ENCODE measurements at places on chromosomes 6 and 20. TPM values are rescaled to one million over a fixed set of nuclear protein-coding genes. Genes with fewer than 3 reads are reported as not detected.

UBD gene
- not detected for total RNA-seq

DNA sequence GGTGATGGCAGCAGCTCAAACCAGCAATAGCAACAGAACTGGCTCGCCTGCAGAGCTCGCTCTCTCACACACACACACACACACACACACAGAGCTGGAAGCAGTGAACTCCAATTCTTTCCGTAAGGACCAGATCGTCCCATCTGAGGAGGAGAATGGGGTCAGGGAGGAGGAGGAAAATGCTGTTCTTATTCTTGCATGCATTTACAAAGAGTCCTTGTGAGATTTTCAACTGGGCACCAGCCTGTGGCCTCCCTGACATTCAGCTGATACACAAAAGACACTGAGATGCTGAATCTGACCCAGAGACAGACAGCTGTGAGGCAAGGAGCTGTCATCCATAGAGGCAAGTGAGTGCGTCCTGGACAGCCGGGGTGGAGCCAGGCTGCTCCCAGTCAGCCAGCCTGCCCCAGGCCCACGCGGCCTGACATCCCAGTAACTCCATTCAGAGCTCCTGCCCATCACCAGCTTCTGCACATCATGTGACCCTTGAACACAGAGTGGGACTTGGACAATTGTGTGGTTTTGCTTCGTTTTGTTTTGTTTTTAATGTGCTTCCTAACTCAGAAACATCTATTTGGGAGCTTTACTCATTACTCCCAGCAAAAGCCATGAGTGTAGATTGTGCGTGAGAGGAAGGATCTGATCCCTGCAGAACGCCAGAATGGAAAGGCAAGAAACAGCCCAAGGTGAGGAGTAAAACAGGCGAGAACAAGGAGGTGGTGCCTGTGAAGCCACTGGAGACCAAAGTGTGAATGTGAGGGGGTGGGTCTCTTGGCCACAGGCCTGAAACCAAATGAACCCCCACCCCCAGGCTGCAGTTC is 2.1 kb downstream of the SERPINB9 start:
- no peaks in the 10 kb centered on the region for H3K27me3 ChIP-seq
- peaks cover 29% of the 10 kb centered on the region for H3K36me3 ChIP-seq
- no peak overlapping the region for H3K27ac ChIP-seq
- no peak overlapping the region for H3K4me3 ChIP-seq
- peaks cover 17% of the 10 kb centered on the region for H3K4me1 ChIP-seq

DNA sequence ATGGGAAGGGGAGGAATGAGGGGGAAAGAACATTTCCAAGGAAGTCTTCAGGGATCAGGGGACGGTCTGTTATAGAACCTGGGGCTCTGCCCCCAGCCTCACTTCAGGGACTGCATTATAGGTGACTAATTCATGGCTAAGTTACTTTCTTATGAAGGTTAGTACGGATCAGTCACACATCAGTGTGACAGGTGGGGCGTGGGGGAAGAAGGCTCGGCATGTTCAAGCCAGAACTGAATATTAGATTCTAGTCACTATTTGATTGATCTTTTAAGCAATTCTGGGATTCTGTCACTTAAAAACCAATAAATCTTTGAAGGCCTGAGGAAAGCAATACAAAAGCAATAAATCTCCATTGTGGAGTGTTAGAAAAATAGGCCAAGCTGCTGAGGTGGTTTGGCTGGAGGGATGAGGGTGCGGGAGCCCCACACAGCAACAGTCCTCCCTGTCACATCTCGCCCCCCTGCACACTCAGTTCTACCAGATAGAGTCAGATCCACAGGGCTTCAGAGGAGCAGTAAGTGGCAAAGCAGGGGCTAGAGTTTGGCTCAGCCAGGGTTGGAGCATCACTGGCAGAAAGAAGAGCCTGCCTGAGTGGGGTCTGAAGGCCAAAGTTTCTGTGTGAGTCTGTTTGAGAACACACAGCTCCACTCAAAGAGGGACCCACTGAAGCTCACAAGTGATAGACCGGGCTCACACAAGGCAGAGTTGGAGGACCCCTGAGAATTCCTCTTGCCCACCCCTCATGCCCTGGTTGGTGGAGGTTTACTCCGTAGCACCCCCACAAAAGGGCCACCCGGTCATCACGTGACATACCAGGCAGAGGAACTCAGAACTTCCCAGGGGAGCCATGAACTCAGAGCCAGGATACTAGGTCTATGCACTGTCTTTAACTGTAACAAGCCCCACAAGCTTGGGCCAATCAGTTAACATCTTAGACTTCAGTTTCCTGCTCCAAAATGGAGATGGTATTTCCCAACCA is 728.3 kb upstream of the CHD6 start:
- no peaks in the 10 kb centered on the region for H3K4me1 ChIP-seq
- no peaks in the 10 kb centered on the region for H3K27me3 ChIP-seq
- H3K4me3 ChIP-seq: no peak overlapping the region
- DNase-seq: no peak
- no peaks in the 10 kb centered on the region for H3K36me3 ChIP-seq

DNA sequence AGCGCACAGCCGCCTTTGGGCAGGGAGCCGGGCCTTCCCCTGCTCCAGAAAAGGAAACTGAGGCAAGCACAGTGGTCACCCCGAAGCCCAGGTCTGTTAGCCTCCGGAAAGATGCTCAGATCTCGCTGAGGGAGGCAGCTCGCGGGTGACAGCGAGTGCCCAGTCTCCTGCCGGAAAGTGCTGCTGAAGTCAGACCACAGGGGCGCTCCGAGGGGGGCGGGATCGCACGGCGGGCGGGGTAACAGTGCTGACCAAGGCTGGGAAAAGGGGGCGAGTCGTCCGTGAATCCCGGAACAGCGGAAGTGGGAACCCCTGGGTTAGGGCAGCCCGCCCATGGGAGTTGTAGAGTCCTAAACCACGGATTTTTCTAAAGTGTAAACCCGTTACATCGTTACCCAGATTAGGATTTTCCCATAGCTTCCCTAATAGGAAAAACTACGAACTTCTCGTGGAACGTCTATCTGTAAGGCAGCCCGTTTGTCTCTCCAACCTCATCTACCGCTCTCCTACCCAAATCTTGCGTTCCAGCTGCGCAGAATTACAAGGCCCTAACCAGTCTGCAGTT is 504 bp downstream of the VPS16 start:
- H3K4me1 ChIP-seq: peaks cover 20% of the 10 kb centered on the region
- H3K4me3 ChIP-seq: peak overlapping the region; percentile 96
- no peaks in the 10 kb centered on the region for H3K27me3 ChIP-seq
- no peaks in the 10 kb centered on the region for H3K36me3 ChIP-seq

- H3K27ac ChIP-seq: peak overlapping the region; percentile 66
- peaks cover 18% of the 10 kb centered on the region for H3K4me1 ChIP-seq
- no peaks in the 10 kb centered on the region for H3K27me3 ChIP-seq
- peak overlapping the region; percentile 62 for H3K4me3 ChIP-seq
- no peaks in the 10 kb centered on the region for H3K36me3 ChIP-seq
Measured at GRCh38 chr20:51456511-51457509, 85.7 kb downstream of the NFATC2 start.

YIPF3 gene
- total RNA-seq: 84.5 TPM

GRCh38 chr6:24825130-24825630 is 26.5 kb upstream of the ARMH2 start:
- no peak for DNase-seq
- H3K4me3 ChIP-seq: no peak overlapping the region
- H3K27me3 ChIP-seq: no peaks in the 10 kb centered on the region
- H3K27ac ChIP-seq: no peak overlapping the region
- no peaks in the 10 kb centered on the region for H3K36me3 ChIP-seq

CRISP3 gene
- total RNA-seq: not detected

- H3K27ac ChIP-seq: no peak overlapping the region
- no peaks in the 10 kb centered on the region for H3K27me3 ChIP-seq
- H3K4me1 ChIP-seq: no peaks in the 10 kb centered on the region
- no peaks in the 10 kb centered on the region for H3K36me3 ChIP-seq
Measured at GRCh38 chr6:162736961-162737360, 9.2 kb downstream of the PACRG start.

REV3L gene
- total RNA-seq: 12.8 TPM

- DNase-seq: no peak
- H3K36me3 ChIP-seq: no peaks in the 10 kb centered on the region
- H3K27me3 ChIP-seq: no peaks in the 10 kb centered on the region
- H3K27ac ChIP-seq: no peak overlapping the region
- H3K4me1 ChIP-seq: no peaks in the 10 kb centered on the region
Measured at GRCh38 chr6:160129881-160130615, 8.4 kb downstream of the SLC22A1 start.

GRCh38 chr6:109508166-109508860 is 25.3 kb upstream of the ZBTB24 start:
- no peaks in the 10 kb centered on the region for H3K4me1 ChIP-seq
- no peaks in the 10 kb centered on the region for H3K36me3 ChIP-seq
- no peak for DNase-seq
- no peak overlapping the region for H3K27ac ChIP-seq
- no peak overlapping the region for H3K4me3 ChIP-seq

- H3K27me3 ChIP-seq: no peaks in the 10 kb centered on the region
- no peaks in the 10 kb centered on the region for H3K36me3 ChIP-seq
- peak overlapping the region; percentile 84 for H3K27ac ChIP-seq
- H3K4me1 ChIP-seq: peaks cover 13% of the 10 kb centered on the region
- peak; percentile 44 for DNase-seq
Measured at GRCh38 chr6:21587961-21588480, 5.5 kb upstream of the SOX4 start.

DNA sequence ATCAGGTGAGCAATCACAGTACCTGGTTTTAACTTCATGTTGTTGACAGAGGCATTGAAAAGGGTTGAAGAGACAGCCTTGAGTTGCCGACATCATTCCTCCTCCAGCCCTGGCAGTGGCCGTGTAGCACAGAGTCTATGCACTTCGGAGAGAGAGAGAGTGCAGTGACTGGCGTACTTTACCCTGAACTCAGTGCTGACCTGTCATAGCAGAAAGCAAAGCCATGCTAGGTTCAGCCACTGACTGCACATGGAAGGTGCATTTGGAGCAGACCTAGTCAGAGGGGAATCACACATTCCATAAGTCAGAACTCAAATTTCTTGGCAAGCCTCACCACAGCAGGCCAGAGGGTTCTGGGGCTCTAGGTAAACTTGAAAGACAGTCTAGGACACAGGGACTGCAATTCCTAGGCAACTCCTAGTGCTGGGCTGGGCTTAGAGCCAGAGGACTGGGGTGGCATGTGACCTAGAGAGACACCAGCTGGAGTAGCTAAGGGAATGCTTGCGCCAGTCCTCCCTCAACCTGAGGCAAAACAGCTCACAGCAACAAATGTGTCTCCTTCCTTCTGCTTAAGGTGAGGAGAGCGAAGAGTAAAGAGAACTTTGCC is 69.1 kb downstream of the ELOVL4 start:
- H3K27me3 ChIP-seq: no peaks in the 10 kb centered on the region
- no peaks in the 10 kb centered on the region for H3K36me3 ChIP-seq
- no peak for DNase-seq
- no peaks in the 10 kb centered on the region for H3K4me1 ChIP-seq
- H3K4me3 ChIP-seq: no peak overlapping the region
- H3K27ac ChIP-seq: no peak overlapping the region

TNFRSF21 gene
- total RNA-seq: 48.3 TPM

CNKSR3 gene
- 15.4 TPM for total RNA-seq

HRH3 gene
- not detected for total RNA-seq

GRCh38 chr20:38203981-38204357 is 38.9 kb upstream of the TGM2 start:
- no peaks in the 10 kb centered on the region for H3K36me3 ChIP-seq
- no peak overlapping the region for H3K27ac ChIP-seq
- no peak for DNase-seq
- H3K27me3 ChIP-seq: no peaks in the 10 kb centered on the region
- peaks cover 13% of the 10 kb centered on the region for H3K4me1 ChIP-seq
- H3K4me3 ChIP-seq: no peak overlapping the region

DNA sequence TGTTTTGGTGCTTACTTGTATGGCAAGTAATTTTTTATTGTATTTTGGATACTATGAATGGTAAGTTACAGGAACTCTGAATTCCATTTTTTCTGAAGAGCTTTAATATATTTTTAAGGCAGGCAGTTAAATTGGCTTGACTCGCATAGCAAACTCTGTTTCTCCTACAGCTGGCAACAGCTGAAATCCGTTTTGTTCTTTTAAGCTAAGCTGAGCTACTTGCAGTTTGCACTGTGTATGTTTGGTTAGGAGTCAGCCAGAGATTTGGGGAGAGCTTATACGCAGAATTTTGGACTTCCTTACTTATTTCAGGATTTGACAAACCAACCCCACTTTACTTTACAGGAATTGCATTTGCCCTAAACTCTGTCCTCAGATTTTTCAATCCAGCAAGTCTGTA is 179.1 kb downstream of the COL19A1 start:
- no peaks in the 10 kb centered on the region for H3K4me1 ChIP-seq
- DNase-seq: no peak
- no peak overlapping the region for H3K27ac ChIP-seq
- peaks cover 19% of the 10 kb centered on the region for H3K27me3 ChIP-seq

- H3K4me1 ChIP-seq: peaks cover 10% of the 10 kb centered on the region
- H3K27me3 ChIP-seq: no peaks in the 10 kb centered on the region
- no peak overlapping the region for H3K4me3 ChIP-seq
- peak; percentile 72 for DNase-seq
- no peak overlapping the region for H3K27ac ChIP-seq
- no peaks in the 10 kb centered on the region for H3K36me3 ChIP-seq
Measured at GRCh38 chr6:137641474-137642077, 147.4 kb upstream of the OLIG3 start.

GRCh38 chr6:106250953-106251352 is 74.6 kb downstream of the ATG5 start:
- H3K4me1 ChIP-seq: peaks cover 19% of the 10 kb centered on the region
- H3K36me3 ChIP-seq: peaks cover 7% of the 10 kb centered on the region
- H3K27ac ChIP-seq: no peak overlapping the region
- DNase-seq: no peak
- no peak overlapping the region for H3K4me3 ChIP-seq
- H3K27me3 ChIP-seq: no peaks in the 10 kb centered on the region

- H3K27ac ChIP-seq: no peak overlapping the region
- no peak for DNase-seq
- H3K4me1 ChIP-seq: no peaks in the 10 kb centered on the region
Measured at GRCh38 chr6:107870381-107870780, 46.3 kb upstream of the SCML4 start.

- H3K4me1 ChIP-seq: no peaks in the 10 kb centered on the region
- H3K27ac ChIP-seq: no peak overlapping the region
- H3K36me3 ChIP-seq: no peaks in the 10 kb centered on the region
- H3K4me3 ChIP-seq: no peak overlapping the region
- H3K27me3 ChIP-seq: no peaks in the 10 kb centered on the region
Measured at GRCh38 chr6:134437376-134437775, 119.5 kb upstream of the SGK1 start.

RFX6 gene
- not detected for total RNA-seq

All from HCT116 (cell line).